ENCODE measurements at places on chromosomes 4 and X.

DNA sequence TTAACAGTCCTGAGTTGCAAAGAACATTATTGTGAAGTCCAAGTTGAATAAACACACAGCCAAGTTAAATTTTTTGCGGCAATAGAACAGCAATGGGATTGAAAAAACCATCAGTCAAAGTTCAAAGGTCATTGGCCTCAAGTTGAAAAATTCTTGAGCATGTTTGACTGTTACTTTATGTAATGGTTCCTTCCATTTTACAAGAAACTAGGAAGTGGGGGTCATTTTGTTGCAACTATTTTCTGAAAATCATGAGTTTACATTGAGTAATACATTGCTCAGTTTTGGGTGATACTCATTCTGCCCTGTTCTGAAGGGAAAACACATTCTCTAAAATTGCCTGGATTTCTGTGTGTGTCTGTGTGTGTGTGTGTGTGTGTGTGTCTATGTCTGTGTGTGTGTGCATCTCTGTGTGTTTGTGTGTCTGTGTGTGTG, 5.2 kb upstream of the IRF2 start:
- DNase-seq, result no peak

- DNase-seq, result no peak
These were observed 38.5 kb downstream of the HPGD start for GRCh38 chr4:174483792-174484191.

- no peak for DNase-seq
These were observed 10.9 kb downstream of the MTMR1 start for GRCh38 chrX:150704030-150704613.

DNA sequence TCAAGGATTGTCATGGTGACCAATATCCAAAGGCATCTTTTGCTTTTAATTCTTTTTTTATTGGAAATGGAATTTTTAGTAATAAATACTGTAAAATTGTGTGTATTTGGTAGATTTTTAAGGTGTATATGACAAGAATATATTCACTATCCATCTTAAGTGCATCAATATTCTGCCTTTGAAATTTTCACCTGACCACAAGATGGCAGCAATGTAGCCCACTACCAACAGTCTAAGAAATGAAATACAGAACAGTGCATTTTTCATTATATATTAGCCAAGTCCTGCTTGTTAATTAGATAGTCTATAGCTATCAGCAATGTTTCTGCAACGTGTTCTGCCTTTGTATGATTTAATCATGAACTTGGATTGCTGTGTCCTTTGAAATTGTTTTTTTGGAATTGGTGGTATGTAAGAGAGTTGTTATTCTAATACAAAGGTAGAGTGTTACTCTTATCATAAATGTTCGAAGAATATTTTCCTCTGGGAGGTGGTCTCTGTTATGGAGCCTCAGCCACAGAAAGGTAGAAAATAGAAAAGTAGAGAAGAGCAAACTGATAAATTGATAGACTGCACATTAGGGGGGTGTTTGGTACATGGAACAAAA, 38.2 kb downstream of the HPGDS start:
- no peak for DNase-seq

- DNase-seq, result no peak
These were observed 36.8 kb upstream of the SPP1 start for GRCh38 chr4:87938746-87939145.

DNA sequence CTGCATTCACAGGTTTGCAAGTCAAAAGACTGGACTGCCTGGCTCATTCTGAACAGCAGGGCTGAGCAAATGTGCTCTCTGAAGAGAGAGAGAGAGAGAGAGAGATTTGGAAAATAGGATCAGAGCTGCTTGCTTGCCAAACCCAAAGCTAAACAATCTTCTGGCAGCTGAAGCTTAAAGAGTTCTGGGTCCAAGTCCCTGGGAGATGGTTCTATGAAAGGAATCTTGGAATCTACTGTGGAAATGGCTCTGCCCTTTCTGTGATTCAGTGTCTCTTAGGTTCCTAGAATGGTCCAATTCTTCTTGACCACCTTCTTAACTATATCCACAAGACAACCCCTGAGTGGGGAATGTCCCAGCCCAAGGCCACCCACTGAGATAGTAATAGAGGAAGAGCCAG, 66.1 kb upstream of the EFNB1 start:
- DNase-seq, result no peak

- no peak for DNase-seq
These were observed 1.7 kb upstream of the SMIM9 start for GRCh38 chrX:154836163-154836562.

DNA sequence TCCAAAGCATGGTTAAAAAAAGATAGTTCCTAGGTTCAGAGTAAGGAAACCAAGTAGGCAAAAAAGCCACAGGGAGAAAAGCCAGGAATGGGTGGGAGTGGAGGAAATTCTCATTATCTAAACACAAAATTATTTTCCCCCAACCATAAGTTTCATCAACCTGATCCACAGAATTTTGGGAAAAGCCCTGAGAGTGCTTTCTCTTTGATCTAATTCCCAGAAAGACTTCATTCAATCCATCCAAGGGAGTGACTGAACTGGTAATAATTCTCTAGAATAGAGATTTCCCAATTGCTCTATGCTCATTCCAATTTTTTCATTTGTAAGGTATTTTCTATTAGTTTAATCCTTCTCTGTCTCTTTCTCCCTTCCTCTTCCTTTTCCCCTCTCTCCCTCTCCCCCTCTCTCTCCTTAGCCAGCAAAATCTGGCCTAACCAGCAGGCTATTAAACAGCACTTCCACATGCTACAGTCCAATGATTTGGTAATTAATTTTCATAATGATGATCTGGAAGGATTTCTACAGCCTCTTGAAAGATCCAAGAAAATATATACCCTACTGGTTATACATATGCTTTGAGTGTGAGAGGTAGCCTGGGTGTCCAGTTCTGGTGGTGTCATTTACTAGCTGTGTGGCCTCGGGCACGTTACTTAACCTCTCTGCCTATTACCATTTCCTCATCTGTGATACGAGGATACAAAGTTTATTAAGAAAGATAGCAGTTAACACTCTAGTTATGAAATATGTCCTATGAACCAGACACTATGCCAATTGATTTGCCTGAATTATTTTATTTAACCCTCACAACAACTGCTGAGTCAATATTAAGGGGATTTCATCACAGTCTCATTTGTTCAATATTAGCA, 251.5 kb upstream of the RASGEF1B start:
- DNase-seq, result no peak

DNA sequence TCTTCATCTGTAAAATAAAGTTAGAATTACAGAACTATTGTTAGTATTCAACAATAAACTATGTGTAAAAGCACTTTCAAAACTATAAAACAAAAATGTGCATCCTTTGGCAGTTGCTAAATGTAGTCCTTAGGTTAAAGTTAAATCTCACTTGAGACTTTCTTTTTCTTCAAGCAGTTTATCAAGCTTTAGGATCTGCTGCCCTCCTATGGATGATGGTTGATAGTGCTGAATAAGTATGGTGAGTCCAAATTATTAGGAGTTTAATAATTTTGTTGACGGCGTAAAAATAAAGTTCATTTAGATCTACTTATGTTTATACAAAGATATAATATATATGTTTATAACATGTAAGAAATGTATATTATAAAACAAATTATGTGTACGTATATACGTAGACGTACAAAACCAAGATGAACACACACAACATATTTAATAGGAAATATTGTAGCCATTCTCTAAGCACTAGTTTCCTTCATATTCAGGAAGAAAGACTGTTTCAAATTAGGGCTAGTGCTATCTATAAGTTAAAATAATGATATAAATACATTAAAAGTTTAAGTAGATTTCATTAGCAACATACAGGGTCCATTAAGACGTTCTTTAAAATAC, 22.3 kb downstream of the UGT2A2 start:
- DNase-seq, result no peak

GRCh38 chrX:107979534-107979933, 2.6 kb downstream of the TEX13B start:
- DNase-seq, result no peak

DNA sequence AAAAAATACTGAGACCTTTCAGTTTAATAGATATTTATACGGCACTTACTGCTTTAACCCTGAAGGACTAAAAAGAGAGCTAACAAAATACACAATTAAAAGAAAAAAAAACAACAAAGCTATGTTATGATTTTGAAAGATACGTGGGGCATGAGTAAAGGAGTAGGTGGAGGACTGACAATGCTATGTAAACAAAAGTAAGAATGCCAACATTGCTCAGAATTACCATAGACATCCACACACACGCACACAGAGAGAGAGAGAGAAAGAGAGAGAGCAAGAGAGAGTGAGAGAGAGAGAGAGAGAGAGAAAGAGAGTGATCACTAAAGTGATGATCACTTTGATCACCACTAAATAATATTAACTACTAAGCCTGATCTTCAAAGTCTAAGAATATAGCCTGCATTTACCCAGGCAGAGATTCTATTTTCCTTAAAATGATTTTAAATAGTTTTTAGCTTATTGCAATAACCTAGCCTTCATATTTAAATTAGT, 313.9 kb upstream of the SPANXN4 start:
- DNase-seq, result no peak

- no peak for DNase-seq
These were observed 1.4 kb downstream of the JADE3 start for GRCh38 chrX:46913667-46914066.

- no peak for DNase-seq
These were observed 680.7 kb upstream of the GRID2 start for GRCh38 chr4:91622925-91623602.

- DNase-seq, result no peak
These were observed 23.2 kb upstream of the SORCS2 start for GRCh38 chr4:7169134-7169533.
